Epithelial cell of prostate (primary cell): ENCODE measurements at places on chromosomes 13 and 19.
A peak's percentile ranks its signal among the peaks of the same experiment; 100 is the strongest.

DNA sequence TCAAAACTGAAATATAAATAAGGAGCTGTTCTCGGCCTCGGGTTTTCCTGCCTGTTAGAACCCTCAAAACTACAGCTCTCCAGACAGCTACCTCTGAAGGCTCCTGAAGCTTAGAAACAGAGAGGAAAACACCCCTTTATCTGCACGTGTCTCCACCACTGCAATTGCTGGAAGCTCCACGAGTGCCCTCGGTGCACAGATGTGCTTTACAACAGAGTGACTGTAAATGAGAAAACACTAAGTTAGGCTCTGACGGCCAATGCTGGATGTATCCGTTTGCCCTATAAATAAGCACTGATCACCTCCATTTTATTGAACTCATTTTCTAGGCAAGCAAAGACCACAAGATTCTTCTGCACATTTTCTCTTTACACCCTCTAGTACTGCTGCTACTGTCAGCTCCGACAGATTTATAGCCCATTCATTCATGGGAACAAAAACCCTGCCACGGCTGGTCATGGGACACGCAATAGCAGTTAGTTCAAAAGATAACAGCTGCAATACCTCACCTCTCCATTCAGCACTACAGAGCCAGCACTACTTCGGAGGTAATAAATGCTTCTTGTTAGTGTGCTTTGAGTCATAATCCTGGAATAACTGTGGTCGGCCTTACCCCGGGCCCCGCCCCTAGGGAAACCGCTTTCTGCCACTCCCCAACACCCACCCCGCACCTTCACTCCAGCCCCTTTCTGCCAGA lies 241.1 kb upstream of the ZNF507 start:
- DNase-seq, result peak; percentile 84

GRCh38 chr13:90613076-90613795 lies 734.3 kb upstream of the MIR17HG start:
- no peak for DNase-seq

- no peak for DNase-seq
Observed at GRCh38 chr13:40615619-40616018, 50.8 kb downstream of the FOXO1 start.

GRCh38 chr13:33798023-33798422 lies 19.9 kb upstream of the RFC3 start:
- DNase-seq, result no peak

DNA sequence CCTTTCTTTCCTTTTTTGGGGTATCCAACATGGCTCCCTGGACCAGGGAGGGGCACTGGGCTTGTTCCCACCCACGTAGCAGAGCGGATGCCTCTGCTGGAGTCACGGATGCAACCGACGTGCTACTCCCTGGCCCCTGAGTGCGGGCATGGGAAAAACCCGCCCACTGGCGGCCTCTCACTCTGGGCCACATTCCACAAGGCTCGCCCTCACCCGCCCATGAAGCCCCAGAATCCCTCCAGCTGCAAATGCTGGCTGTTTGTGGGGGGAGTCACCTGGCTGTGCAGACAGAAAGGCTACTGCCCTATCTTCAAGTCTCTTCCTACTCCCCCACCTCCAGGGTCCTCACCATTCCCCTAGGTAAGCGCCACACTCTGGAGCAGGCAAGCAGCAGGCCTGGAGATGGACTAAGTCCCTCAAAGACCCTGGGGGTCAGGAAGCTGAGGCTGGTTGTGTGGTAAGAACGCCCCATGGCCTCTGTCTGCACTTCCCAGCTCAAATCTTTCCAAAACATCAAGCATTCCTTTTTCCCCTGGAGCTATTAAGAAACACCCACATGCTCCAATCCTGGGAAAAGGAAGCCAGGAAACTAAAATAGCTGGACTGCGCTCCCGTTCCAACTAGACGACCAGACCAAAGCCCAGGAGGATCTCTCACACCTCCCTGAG lies 17.9 kb upstream of the EPHX3 start:
- DNase-seq, result no peak

GRCh38 chr13:98575009-98575903 lies 1.7 kb downstream of the STK24 start:
- DNase-seq, result no peak

DNA sequence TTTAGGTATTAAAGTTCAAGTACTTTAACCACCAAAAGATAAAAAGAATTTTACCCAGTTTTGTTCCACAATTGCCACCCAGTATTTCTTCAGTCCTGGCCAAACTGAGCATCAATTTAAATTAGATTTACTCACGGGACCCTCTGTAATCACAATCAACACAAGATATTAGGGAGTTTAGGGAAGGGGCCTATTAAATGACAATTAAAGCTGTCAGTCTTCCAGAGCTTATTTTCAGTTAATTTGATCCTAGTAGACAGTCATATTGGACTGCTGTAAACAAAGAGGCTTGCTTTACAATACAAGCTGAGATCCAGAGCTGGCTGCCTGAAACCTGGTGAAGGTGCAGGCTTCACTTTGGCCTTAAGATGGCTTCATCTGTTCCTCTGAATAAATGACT lies 321.2 kb upstream of the NBEA start:
- DNase-seq, result no peak
